Neural crest cell (in vitro differentiated cells): ENCODE measurements at places on chromosomes 6 and 20.

GRCh38 chr6:168695701-168696100, 254.7 kb downstream of the SMOC2 start:
- no peak for DNase-seq

DNA sequence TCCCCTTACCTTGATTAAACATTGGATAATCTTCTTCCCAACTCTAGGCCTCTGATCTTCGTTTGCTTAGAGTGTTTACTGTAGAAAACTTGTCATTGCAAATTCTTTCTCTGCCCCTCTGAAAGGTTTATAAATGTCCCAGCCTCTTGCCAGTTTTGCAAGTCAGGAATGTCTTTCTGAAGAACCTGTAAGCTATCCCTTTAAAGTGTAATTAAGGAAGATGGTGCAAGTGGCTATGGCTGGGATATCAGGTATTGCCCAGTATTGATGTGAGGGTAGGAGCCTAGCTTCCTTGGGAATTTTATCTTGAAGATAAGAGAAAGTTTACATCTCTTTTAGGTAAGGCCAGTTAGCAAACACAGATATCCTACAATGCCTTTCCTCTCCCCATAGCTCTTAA, 211.0 kb upstream of the RIMS1 start:
- no peak for DNase-seq

GRCh38 chr6:147933224-147933623, 409.4 kb upstream of the SASH1 start:
- DNase-seq: no peak

GRCh38 chr6:152979116-152979515, 3.7 kb downstream of the FBXO5 start:
- no peak for DNase-seq

GRCh38 chr6:42787063-42787472, 5.2 kb downstream of the BICRAL start:
- DNase-seq: no peak

DNA sequence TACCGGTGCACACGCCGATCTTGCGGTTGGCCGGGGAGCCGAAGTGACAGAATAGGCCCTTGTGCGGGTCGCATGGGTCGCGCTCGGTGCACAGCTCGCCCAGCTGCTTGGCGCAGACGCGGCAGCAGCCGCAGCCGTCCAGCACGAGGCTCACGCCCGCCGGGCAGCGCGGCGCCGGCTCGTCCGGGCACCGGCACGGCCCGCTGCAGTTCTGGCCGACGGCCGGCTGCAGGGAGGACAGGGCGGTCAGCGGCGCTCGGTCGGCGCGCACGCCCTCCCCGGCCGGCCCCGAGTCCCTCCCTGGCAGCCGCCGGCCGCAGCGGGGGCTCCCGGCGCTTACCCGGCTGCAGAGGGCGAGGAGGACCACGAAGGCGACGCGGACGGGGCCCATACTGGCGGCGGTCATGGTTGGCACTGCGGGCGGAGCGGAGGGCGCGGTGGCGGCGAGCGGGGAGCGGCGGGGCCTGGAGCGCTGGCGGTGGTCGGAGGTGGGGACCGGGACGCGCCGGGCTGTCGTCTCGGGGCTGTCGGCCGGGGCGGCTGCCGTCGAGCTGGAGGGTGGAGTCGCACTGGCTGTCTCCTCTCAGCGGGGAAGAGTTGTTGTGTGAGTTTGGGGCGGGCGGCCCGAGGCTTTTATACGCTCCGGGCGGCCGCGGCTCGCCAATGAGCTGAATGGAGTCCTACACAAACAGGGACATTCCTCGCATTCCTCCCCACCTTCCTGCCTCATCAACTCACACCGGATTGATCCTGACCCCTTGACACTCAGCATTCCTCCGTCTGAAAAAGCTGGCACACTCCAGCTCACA, at the start of gene CCN2:
CCN2 (minus strand) TSS at position 606 of the 809 bp plus-strand sequence; CDS start at position 406, 200 bp downstream.
- peak; percentile 78 for DNase-seq

GRCh38 chr6:158198461-158198860, 30.3 kb downstream of the GTF2H5 start:
- no peak for DNase-seq

DNA sequence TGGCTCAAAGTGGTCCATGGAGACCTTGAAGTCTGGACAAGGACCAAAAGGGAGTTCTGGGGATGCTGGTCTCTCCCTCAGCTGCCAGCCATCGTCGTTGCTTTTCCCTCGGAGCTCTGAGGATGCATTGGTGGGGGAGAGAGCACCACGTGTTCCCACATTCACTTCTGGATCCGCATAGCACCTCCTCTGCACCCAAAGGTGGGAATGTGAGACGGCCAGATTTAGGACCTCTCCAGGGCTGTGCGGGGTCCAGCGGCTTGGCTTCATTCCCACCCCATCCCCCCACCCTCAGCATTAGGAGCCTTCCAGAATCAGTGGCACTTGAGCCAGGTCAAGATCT, 1.1 kb downstream of the EPB41L1 start:
- DNase-seq: no peak

GRCh38 chr20:21519136-21519584, 5.3 kb upstream of the NKX2-2 start:
- DNase-seq: no peak

DNA sequence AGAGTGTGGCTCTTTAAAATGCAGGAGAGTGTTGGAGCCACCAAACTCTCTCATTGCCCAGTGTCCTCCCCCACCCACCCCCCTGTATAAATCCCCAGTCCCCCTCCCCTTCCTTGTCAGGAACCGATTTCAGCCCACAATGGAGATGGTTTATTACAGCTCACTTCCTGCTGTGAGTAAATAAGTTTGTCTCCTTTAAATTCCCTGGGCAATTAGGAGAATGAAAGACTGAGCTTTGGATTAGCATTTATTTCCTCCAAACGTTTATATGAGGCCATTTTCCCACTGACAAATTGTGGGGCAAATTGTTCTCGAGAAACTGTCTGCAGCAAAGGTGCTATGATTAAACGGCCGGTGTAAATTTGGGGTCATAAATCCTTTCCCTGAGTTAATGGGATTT, 128.8 kb downstream of the DHX35 start:
- DNase-seq: no peak

- DNase-seq: no peak
These were observed 83.3 kb downstream of the SOD2 start for GRCh38 chr6:159609652-159610178.

DNA sequence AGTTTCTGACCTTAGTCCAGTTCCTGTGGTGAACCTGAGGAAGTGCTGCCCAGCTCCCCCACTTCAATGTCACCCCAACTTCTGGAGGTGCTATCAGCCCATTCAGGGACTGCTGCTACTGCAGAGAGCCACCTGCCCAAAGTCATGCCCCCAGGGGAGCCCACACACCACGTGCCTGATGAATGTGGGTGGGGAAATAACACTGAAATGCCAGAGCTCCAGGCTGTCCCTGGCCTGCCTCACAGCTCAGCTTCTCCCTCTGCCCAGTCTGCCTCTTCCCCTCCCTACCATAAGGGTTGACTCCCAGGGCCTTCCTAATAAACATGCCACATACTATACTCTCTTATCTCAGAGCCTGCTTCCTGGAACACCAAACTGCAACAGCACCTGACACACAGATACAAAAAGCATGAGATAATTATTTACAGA, 276.4 kb upstream of the MOCS1 start:
- no peak for DNase-seq

DNA sequence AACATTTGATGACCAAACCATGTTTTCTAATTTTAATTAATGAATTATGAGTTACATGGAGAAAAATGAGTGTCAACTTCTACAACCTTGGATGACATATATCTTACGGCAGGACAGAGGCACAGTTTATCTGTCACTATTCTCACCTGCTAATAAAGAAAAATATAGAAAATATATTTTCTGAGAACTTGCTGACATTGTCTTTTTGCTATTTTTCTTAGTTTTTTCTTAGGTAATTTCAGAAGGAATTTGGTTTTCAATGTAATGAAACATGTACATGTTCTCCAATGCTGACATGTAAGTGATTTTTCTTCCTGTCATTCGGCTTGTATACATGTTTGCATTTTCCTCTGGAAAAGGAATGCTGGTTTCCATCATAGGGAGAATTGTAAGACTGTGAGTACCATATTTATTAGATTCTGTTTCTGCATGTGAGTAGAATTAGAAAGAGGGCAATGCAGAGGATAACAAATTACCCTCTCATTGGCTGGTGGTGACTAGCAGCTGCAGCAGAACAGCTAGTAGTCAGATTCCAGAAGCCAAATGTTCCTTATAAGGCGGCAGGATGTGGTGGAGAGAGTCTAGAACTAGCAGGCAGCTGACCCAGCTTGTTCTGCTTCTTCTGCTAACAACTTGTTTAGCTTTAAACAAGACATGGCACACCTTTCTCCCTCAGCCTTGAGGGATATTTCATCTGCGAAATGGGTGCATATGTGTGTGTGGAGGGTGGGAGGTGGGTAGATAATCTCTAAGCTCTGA, 132.8 kb upstream of the SPACA1 start:
- DNase-seq: no peak

DNA sequence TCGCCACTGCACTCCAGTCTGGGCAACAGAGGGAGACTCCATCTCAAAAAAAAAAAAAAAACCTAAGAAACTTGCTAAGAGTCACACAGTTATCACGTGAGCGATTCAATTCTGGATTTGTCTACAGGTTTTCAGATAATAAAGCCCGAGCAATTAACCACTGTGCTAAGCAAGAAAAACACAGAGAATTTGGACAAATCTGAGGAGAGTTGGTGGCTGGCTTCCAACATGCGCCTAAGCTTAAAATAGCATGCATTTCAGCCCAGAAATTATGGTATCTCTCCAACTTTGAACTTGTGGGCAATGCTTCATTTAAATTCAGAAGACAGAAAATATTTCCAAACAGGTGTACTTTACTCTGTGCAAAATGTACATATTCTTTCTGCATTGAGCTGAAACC, 232.9 kb downstream of the TSHZ2 start:
- no peak for DNase-seq

DNA sequence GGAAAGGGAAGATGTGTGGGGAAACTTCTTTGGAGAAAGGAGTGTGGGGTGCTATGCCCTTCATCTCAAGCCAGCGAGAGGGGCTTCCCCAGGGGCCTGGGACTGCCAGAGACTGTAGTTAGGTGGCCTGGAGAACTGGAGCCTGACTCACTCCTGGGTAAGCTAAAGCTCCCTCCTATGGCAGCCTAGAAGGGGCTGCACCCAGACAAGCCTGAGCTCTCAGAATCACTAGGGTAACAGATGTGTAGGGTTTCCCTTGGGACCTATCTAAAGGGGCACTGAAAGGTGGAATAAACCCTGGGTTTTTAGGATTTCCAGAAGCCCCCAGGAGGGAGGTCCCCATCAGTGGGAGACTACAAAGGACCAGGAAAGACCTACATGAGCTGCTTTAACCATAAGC, 1.6 kb upstream of the ARMC2 start:
- DNase-seq: no peak

- DNase-seq: no peak
These were observed 32.2 kb upstream of the CHD6 start for GRCh38 chr20:41650231-41650948.

GRCh38 chr6:105364243-105364642, 38.6 kb downstream of the PREP start:
- no peak for DNase-seq

GRCh38 chr6:46044881-46045617, 29.4 kb upstream of the CLIC5 start:
- no peak for DNase-seq

DNA sequence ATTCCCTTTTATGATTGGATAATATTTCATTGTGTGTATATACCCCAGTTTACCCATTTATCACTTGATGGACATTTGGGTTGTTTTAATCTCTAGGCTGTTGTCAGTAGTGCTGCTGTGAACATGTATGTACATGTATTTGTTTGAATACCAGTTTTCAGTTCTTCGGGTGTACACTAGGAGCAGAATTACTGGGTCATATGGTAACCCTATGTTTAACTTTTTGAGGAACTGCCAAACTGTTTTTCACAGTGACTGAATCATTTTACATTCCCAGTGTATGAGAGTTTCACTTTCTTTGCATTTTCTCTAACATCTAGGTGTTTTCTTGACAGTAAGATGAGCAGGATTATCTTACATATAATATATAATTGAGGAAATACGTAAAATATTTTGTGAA, 44.7 kb upstream of the ADIG start:
- no peak for DNase-seq

GRCh38 chr6:11291582-11291981, 59.1 kb upstream of the NEDD9 start:
- DNase-seq: no peak

- DNase-seq: no peak
These were observed 46.9 kb downstream of the MAP3K4 start for GRCh38 chr6:161038229-161039031.

GRCh38 chr6:111920578-111920977, 47.3 kb upstream of the FYN start:
- DNase-seq: no peak

DNA sequence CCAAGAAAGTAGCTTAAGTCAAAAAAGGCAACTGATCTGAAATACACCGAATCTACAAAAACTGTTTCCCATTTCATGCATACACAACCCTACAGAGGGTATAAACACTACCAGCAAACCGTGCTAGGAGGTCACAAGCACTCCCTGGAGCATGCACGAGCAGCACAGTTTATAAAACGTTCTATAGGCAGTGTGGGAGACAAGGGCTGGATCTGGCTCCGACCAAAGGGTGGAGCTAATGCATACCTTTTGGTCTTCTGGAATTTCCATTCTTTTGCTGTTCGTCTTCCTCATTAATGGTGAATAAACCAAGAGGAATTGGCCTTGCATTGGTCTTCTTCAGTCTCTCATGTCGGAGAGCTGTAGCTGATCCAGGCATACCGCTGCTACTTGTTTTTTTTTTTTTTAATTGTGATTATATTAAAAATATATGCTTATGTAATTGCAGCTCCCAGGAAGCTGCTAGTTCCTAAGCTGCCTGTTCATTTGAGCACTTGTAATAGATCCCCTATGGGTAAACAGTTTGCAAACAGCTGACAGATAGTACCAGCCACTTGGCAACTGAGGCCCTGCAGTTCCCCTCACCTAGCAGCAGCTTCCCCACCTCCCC, 24.5 kb downstream of the MAP7 start:
- DNase-seq: no peak

GRCh38 chr20:44433751-44434538, 41.7 kb upstream of the TTPAL start:
- DNase-seq: no peak

DNA sequence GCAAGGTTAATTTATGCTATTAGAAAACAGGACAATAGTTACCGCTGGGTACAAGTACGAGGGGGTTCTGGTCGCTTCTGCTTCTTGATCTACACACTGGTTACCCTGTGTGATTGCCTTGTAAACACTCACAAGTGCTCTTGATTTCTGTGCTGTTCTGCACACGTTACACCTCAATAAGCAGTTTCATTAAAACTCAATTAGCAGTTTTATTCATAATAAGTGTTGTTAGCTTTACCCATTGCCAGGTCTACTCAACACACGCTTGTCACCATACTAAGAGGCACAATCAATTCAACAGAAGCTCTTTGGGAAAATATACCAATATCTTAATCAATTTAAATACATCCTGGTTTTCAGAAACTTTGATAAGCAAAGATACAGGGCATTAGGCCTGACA, 20.4 kb downstream of the BMP7 start:
- no peak for DNase-seq
